Activated naive CD4-positive, alpha-beta T cell (primary cell): ENCODE measurements at places on chromosomes 1 and 21.

GRCh38 chr1:36323636-36324352 is at the start of gene EVA1B:
EVA1B (minus strand) TSS chr1:36323645; CDS start chr1:36323037, 608 bp downstream.
- DNase-seq: no peak

GRCh38 chr1:231720652-231721325 is 94.2 kb downstream of the DISC1 start:
- DNase-seq: no peak

DNA sequence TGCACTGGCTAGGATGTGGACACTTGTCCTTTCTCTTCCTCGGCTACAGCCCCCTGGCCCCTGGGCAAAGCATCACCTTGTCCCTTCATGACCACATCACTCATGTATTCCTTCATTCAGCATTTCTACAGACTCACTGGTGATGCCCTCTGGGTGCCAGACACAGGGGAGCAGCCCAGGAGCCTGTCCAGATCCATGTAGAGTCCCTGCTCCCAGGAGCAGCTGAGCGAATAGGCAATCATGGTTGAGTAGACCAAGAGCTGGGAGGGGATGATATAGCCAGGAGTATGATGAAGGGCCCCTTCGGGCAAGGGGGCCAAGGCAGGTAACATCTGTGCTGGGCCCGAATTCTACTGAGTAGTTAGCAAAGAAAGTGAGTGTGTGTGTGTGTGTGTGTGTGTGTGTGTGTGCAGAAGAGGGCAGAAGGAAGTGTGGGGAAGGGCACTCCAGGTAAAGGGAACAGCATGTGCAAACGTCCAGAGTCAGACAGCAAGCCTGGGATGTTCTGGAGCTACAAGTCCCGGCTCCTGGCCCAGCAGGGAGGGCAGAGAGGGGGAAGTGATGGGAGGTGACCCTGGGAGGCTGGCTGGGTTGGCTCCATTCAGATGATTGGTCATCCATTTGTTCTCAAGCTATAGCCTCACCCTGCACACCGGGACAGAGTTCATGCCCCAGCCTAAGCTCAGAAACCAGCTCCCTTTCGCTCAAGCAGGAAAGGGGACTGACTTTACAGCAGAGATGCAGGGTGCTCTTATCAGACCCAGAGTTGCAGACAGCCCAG is 21.0 kb upstream of the PIK3CD start:
- DNase-seq: peak; percentile 21

DNA sequence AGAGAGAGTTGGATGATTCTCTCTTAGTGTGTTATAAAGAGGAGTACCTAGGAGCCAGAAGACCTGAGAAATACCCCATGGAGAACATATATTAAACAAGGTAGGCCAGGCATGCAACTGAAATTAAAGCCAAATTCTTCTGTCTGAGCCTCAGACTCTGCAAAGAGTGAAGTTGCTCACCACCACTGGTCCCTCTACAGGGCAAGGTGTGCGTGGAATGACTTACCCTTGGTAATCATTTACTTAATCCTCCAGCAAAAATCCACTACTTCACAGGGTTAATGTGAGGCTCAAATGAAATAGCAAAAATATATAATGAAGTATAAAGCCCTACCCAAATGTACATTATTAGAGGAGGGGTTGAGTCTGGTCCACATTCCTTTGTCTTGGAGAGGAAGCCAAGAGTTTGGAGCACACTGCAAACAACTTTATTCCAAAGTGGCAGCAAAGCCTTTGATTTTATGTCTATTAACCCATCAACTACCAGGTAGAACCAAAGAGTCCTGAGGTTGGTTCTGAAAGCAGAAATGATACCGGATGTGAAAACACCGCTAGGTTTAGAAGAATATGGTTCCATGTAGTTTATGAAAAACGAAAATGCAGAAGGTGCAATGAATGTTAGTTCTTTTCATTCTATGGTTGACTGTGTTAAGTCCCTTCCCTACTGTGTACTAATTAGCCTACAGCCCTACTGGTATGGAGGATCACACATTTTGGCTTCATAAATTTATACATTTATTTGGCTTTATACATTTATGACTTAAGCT is 8.5 kb downstream of the SSR2 start:
- no peak for DNase-seq

- no peak for DNase-seq
Measured at GRCh38 chr1:12153181-12153785, 13.5 kb upstream of the TNFRSF1B start.

DNA sequence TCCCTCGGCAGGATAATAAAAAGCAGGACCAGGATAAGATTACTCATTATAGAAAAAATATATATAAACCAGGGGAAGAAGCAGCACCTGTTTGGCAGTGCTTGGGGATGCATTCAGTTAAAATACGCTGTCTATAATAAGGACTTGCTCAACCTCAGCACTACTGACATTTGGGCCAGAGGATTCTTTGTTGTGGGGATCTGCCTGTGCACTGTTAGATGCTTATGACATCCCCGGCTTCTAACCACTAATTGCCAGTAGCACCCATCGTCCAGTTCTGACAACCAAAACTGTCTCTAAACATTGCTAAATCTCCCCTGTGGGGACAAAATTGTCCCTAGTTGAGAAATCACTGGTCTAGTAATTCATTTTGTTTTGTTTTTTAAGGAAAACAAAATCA is 242.1 kb downstream of the SLC45A1 start:
- no peak for DNase-seq

GRCh38 chr1:46523496-46524353 is 27.7 kb downstream of the KNCN start:
- DNase-seq: no peak

DNA sequence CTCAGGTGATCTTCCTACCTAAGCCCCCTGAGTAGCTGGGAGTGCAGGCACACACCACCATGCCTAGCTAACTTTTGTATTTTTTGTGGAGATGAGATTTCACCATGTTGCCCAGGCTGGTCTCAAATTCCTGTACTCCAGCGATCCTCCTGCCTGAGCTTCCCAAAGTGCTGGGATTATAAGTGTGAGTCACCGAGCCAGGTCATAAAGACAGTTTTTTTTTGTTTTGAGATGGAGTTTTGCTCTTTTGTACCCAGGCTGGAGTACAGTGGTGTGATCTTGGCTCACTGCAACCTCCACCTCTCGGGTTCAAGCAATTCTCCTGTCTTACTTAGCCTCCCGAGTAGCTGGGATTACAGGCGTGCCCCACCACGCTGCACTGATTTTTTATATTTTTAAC is 42.1 kb downstream of the KIF1B start:
- no peak for DNase-seq

- no peak for DNase-seq
Measured at GRCh38 chr1:177517546-177517945, 346.8 kb downstream of the BRINP2 start.

DNA sequence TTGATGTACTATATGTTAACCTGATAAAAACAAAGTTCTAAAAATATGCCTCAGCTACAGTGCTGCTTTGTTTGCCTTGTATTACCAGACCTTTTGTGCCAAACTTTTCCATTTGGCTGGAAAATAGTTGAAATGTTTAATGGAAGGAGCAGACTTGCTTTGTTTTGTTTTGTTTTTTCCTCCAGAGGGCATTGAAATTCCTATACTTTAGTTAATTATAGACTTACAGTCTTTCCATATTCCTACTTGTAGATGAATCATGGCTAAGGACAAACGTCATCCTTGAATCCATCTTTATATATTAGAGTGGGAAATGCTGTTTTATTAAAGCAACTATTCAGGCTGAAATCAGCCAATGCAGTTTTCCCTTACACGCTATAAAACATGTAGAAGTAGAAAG is 6.7 kb downstream of the CAP1 start:
- DNase-seq: no peak

- DNase-seq: no peak
Measured at GRCh38 chr1:1318131-1318652, 6.3 kb downstream of the INTS11 start.

- DNase-seq: no peak
Measured at GRCh38 chr1:151612501-151613281, 841 bp downstream of the SNX27 start.

GRCh38 chr1:184222652-184223052 is 164.2 kb upstream of the C1orf21 start:
- DNase-seq: no peak

DNA sequence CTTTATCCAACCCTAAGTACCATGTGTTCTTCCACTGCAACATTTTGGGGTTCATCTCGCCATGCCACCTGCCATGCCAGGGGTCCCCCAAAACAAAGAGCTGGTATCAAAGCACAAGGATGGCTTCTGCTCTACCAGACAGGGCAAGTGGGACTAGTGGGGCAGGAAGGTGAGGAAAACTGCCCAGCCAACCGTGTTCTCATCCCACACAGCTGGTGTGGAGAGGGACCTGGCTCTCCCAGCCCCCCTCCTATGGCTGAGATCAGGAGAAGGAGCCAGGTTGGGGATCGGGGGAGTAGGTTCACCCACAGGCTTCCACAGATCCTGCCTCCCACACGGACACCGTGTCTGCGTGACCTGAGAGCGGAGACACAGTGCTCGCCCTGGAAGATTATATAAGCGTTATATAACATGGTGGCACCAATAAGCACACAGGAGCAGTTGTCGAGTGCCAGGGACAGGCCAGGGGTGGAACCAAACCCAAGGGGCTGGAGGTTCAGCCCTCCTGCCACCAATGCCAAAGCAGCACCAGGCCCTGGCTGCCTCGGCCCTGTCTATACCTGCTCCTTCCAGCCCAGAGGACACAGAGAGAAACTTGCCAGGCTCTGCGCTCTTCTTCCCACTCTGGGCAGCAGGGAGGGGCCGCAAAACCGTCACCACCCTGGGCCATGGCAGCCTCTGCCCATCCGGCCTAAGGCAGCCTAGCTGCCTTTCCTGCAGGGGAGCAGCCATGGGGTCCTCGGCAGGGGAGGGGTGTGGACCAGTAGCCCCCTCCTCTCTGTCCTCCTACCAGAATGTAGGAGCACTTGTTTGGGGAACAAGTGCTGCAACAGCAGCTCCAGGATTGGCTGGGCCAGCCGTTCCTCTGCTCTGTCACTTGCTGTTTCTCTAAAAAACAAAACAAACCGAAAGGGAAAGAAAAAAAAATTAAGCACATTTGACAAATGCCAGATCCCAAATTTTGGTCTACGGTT is 43.5 kb downstream of the CD34 start:
- no peak for DNase-seq

DNA sequence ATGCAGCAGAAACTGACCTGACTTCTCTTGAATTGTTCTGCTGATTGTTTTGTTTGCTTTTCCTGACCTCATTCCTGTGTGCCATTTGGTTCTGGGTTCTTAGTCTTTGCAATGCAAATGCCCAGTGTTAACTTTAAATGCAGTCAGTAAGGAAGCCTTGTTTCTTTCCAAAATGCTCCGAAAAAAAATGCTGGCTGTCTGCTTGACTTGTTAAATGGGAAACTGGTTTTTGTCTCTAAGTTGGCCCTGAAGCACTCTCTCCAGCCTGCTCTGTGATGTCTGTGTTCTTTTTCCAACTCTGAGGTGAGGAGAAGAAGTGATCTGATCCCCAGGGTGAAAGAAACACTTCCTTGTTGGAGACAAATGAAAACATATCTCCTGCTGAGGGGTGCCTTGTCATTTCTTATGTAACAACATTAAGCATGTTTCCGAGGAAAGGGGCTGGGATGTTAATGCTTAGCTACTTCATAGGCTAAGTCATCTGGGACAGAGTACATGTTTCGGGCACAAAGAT is 256.3 kb upstream of the ADGRL4 start:
- DNase-seq: no peak

- no peak for DNase-seq
Measured at GRCh38 chr1:57072401-57073110, 106.7 kb upstream of the C8B start.

- no peak for DNase-seq
Measured at GRCh38 chr1:33712186-33712585, 151.7 kb upstream of the HMGB4 start.

DNA sequence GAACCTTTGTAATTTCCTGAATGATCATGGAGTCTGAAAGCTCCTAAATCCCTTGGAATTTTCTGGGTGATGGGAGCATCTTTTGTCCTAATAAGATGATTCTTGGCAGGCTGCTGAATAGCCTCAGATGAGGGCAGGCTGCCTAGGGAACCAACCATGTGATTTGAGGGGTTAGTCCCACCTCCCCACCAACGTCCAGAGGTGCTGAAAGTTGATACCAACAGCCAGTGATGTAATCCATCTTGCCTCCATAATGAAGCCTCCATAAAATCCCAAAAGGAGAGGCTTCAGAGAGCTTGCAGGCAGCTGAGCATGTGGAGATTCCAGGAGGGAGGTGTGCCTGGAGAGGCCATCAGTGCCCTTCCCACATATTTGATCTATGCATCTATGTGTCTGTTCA is 43.7 kb downstream of the GTF2B start:
- no peak for DNase-seq

GRCh38 chr1:219326843-219327242 is 153.2 kb downstream of the LYPLAL1 start:
- no peak for DNase-seq

DNA sequence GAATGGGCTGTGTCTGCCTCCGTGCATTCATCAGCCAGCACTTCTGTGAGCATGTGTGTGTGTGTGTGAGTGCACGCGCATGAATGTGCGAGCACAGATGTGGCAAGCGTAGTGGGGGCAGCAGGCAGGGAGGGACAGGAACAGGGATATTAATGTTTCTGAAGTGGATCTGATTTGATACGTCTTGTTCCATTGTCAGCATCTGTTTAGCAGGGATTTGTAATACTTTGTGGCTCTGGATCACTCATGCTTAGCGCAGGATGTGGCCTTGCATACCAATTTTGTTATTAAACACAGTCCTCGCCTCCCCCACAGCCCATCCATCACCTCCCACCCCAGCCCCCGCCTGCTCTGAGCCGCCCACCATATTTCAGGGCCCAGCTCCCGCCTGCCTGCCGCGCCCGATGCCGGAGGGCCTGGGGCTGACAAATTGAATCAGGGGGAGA is 52.4 kb downstream of the TMEM53 start:
- no peak for DNase-seq

- DNase-seq: no peak
Measured at GRCh38 chr1:113048064-113048463, 24.9 kb upstream of the LRIG2 start.

DNA sequence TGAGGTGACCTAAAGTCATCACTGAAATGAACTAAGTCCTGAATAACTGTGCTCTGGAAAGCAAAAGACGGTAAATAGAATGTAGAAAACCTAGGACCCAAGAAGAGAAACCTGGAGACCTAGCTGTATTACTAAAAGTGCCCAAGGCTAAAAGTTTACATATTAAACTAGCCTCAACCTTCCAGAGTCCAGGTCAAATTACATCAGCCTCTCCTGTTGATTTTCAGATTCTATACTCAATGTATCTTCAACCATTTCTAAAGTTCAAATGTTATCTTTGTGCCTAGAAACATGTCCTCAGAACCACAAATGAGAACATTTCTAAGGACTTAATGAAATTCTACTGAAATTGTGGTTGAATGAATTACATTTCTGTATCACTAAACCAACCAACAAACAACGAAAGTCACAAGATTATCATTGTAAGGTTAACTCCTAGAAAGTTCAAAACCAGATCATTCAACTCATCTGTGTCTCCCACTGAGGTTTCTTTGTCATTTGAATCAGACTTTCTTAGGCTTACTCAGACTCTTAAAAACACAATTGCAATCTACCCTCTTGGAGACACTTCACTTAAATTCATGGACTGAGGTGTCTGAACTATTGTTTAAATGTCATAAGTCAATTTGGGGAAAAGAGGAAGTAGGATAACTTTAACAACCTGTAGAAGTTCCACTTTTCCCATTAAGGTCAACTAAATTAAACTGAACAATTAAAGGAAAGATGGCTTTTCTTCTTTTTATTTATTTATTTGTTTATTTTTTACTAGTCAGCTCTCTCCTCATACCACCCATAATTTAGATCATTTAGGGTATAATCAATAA is 207.7 kb downstream of the BARHL2 start:
- DNase-seq: no peak

- DNase-seq: no peak
Measured at GRCh38 chr1:242738702-242739645, 214.5 kb upstream of the PLD5 start.

GRCh38 chr21:33455686-33456446 is 23.9 kb downstream of the TMEM50B start:
- DNase-seq: no peak

GRCh38 chr1:241250465-241250864 is 106.5 kb downstream of the RGS7 start:
- no peak for DNase-seq
